Activated CD8-positive, alpha-beta T cell treated with anti-CD3 and anti-CD28 coated beads for 36 hours (primary cell): ENCODE measurements at places on chromosomes 3 and 15. TPM values are rescaled to one million over a fixed set of nuclear protein-coding genes. Genes with fewer than 3 reads are reported as not detected.
A peak's percentile ranks its signal among the peaks of the same experiment; 100 is the strongest.

DNA sequence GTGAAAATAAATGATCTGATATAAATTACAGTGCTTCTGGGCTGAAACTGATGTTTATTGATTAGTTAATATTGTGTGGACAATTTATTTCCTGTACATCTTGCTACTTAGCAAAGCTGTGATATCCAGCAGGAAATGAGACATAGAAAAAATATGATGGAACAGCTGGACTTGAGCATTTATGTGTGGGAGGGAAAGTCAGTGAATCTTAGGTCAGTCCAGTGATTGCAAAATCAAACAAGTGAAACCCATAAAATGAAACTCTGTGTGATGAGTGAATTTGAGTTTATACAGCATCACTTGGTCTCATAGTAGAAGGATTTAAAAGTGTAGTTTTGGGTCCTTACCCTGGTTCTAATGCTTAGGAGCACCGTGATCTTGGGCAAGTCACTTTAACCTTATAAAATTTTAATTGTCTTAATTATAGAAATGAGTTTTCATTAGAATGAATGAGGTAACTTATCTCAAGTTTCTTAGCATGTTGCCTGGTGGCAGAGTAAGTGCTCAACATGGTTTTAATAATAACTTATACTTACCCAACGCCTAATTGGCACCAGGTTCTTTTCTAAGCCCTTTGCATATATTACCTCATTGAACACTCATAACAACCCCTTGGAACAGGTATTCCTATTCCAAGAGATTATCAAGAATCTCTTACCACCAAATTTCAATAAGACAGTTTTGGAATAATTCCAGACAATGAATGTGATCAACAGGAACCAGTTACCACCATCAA, 194.6 kb downstream of the ADAMTSL3 start:
- no peak for DNase-seq

GRCh38 chr15:55564347-55565145, 23.6 kb downstream of the PYGO1 start:
- DNase-seq = no peak

GRCh38 chr3:174198199-174198598, 660.9 kb upstream of the NAALADL2 start:
- no peak for DNase-seq

The KBTBD8 gene
- total RNA-seq = 11.1 TPM

GRCh38 chr3:134850761-134851160, 55.7 kb downstream of the EPHB1 start:
- DNase-seq = no peak

The XCR1 gene
- total RNA-seq = not detected

DNA sequence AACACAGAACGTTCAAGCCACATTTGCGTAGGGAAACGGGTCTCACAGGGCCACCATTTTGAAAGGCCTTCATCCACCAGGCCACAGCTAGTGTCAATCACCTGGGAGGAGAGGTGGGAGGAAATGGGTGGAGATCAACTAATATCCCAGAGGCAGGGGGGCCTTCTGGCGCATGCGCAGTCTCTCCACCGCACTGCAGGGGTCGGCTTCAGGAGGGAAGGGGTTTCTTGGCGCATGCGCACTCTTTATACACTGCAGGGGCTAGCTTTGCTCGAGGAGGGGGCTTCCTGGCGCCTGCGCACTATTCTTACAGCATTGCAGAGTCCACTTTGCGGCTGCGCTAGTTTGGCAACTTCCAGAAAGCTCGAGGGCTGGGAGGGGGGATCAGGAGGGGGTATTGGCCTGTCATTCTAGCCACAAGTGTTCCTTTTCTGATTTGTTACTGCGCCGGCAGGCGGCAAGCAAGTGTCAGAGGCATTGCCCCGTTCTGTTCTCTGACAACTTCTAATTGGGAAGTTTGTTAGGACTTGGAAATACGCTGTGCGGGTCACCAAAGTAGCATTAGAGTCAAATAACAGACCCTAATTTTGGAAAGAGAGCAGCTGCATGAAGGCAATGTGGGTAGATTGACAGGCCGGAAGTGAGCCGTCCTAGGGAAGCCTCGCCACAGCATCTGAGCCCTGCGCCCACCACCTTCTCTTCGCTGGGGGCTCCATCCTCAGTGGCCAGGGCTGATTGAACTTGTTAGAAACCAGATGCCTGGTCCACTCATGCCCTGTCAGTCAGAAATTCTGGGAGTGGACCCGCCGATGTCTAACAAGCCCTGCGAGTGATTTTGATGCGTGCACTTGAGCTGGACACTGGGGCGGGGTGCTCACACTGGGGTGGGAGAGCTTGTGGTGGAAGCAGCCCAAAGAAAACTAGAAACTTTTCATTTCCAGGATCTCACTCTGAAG, 173.5 kb upstream of the NDN start:
- no peak for DNase-seq

The CLDN18 gene
- not detected for total RNA-seq

- DNase-seq = peak; percentile 80
Observed at GRCh38 chr3:47824541-47825473, 21.9 kb downstream of the DHX30 start.

- DNase-seq = peak; percentile 78
Observed at GRCh38 chr15:80776420-80777045, 2.6 kb upstream of the CEMIP start.

The GPR87 gene
- total RNA-seq = not detected
